ENCODE measurements at places on chromosomes 5 and 9.

GRCh38 chr5:133873449-133873848, 95.0 kb downstream of the C5orf15 start:
- DNase-seq: peak; percentile 5

GRCh38 chr5:11212706-11213105, 451.7 kb upstream of the DAP start:
- DNase-seq: no peak

GRCh38 chr5:172282272-172283019, 1.1 kb downstream of the UBTD2 start:
- DNase-seq: no peak

- no peak for DNase-seq
Observed at GRCh38 chr5:2387634-2388325, 363.7 kb downstream of the IRX2 start.

GRCh38 chr9:124296094-124296493, 38.3 kb downstream of the NEK6 start:
- DNase-seq: no peak

GRCh38 chr9:93964685-93965084, 9.5 kb upstream of the BARX1 start:
- DNase-seq: no peak

DNA sequence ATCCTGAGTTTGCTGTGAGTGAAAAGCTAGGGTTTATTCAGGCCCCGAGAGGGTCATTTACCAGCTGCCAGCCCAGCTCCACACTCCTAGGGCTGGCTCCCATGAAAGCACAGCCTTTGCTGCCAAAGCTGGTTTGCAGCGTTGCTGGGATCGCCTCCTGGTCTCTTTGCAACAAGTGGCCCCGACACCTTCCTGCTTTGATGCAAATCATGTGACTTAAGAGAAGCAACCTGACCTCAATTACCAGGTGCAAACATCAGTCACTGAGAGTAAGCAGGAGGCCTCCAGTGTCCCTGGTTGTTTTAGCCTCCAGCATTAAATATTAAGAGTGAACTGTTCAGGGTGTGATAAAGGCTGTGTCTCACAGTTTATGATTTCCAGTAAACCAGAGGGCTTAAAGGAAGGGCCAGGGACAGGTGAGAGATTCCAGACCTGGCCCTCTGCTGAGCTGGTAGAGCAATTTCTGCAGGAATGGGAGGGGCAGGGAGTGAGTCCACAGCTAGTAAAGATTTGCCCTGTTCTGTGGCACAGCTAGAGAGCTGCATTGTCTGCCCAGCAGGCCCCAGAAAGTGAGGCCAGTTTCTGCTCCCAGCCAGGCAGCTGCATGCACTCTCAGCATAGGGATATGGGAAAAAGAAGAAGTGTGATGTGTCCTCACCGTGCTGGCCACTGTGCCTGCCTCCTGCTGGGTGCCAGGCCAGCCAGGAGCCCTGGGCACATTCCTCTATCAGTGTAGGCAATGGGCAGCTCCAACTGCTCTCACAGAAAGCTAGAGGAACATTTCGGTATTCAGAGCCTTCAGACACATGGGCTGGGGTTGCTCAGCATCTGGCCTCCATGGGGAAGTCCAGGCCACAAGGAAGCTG, 58.0 kb downstream of the SLC22A5 start:
- DNase-seq: no peak

- no peak for DNase-seq
Observed at GRCh38 chr5:44318883-44319282, 70.3 kb downstream of the FGF10 start.

GRCh38 chr5:149687486-149688168, 42.5 kb upstream of the PPARGC1B start:
- no peak for DNase-seq

- no peak for DNase-seq
Observed at GRCh38 chr5:94159144-94159543, 417.7 kb upstream of the POU5F2 start.

- no peak for DNase-seq
Observed at GRCh38 chr5:7606840-7607465, 211.0 kb downstream of the ADCY2 start.

DNA sequence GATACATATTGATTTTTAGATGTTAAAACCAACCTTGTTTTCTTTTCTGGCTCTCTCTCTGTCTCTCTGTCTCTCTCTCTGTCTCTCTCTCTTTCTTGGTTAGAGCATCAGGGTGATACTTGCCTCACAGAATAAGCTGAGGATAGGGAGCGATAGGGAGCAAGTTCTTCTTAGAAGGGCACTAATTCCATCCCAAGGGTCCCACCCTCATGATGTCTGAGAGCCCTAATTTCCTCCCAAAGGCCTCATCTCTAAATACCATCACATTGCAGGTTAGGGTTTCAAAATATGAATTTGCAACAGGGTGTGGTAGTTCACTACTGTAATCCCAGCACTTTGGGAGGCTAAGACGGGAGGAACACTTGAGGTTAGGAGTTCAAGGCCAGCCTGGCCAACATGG, 4.8 kb upstream of the KIF3A start:
- no peak for DNase-seq

DNA sequence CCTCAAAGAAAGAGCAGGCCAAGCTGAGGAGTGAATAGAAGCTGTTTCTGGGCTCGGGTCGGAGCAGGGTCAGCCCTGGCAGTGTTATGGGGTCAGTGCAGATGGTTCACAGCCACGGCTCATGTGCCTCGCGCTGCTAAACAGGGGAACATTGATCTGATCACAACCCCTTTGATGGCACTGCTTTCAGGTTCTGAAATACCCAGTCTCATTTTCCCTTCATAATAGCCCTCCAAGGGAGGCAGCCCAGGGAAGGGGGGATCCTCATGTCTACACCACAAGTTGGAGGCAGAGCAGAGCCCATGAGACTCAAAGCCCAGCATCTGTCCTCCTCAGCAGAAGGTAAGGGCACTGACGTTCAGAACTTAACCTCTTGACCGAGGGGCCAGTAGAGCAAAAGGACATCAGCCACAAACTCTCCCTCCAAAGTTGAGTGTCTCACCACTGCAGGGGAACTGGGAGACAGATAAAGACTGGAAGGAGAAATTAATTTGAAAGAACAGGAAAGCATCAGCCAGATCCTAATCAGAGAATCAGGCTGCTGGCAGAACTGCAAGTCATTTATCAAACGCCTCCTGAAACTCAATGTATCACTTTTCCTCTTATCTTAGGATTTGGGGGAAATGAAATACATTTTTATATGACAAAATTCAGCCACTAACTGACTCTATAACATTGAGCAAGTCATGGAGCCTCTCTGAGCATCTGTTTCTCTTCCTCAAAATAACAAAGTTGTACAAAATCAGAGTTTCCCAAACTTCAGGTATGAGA, 110.6 kb downstream of the SH3TC2 start:
- DNase-seq: no peak

DNA sequence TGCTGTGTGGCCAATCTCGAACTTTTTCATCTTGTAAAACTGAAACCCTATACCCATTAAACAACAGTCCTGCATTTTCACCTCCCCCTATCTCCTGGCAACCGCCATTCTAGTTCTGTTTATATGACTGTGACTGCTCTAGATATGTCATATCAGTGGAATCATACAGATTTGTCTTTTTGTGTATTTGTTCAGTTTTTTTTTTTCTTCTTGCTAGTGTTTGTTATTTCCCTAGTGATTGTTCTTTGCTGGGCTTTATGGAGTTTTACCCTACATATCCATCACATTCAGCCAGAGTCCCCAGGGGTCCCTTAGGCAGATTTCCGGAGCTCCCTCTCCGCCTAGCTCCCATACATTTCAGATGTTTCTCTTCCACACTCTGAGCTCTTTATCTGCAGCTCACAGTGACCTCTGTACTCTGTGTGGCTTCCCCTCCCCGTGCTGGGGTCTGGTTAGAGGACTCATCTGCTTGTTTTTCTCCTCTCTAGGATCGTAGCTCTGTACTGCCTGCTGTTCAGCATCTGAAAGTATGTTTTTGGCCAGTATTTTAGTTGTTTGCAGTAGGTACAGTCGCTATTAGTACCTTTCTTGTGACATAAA, 25.1 kb upstream of the CARTPT start:
- DNase-seq: no peak

- DNase-seq: no peak
Observed at GRCh38 chr5:151171529-151171928, 13.9 kb upstream of the ANXA6 start.

- DNase-seq: peak; percentile 42
Observed at GRCh38 chr5:435156-435790, 7.7 kb upstream of the EXOC3 start.

- DNase-seq: no peak
Observed at GRCh38 chr5:93589829-93590215, 6.8 kb downstream of the NR2F1 start.

GRCh38 chr9:35164711-35165110, 2.9 kb downstream of the UNC13B start:
- DNase-seq: no peak

GRCh38 chr5:121834021-121834420, 17.7 kb upstream of the FTMT start:
- no peak for DNase-seq

DNA sequence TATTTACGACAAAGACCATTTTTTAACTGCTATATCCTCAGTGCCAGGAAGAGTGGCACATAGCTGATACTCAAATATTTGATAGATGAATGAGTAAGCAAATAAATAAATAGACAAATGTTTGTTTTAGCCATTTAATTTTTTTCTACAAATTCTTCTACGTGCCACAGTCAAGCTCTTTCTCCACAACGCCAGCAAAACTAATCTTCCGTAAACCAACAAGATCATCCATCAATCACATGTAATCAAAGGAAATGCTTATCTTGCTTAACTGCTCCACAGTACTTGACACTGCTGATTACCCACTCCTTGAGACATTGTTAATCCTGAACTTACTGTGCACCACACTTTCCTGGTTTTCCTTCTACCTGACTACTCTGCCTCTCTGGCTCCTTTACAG, 136.7 kb downstream of the EDIL3 start:
- DNase-seq: no peak

DNA sequence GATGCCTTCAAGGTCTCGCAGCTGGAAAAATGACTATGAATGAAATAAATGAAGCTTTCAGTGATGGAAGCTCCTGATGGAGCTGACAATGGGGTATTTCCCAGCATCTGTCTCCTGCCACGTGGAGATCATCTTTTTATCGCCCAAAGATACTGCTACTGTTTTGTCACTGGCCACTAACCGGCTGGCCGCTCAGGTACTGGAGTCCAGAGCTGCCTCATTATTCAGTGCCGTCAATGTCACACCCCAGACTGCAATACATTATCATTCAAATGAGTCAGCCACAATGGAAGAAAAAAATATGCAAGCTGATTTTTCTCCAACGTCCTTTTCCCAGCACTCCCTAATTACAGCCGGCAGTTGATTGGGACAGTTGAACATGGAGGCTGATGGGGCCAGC, 280.4 kb downstream of the ZSWIM6 start:
- no peak for DNase-seq

DNA sequence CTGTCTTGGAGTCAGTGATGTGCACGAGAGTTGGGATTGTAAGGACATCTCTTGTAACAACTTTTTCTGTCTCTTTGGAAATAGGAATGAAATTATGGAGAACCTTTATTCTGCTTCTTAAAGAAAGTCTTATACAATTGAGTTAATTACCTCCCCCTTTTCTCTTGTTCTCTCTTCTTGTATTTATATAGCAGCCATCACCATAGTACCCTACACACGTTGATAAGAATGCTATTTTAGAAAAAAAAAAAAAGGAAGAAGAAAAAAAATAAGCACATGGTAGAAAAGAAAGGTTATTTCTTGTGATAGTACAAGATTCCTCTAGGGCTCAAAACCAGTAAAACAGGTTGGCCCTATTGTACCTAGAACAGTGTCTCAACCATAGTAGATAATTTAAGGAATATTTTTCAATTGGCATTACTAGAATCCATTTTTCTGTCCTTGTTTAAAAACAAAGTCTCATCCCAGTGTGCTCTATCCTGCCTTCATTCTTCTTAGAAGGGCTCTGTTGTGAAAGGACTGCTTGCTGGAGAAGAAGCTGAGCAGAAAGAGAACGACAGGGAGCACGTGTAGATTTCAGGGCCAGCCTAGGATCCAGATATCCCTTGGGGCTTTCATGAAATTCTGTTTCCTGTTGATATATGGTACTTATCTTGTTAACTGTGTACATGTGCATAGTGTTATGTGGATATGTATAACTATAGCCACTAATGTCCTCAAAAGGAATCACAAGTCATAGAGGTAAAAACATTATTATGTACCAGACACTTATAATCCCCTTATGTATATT, 392.3 kb upstream of the MEF2C start:
- no peak for DNase-seq

DNA sequence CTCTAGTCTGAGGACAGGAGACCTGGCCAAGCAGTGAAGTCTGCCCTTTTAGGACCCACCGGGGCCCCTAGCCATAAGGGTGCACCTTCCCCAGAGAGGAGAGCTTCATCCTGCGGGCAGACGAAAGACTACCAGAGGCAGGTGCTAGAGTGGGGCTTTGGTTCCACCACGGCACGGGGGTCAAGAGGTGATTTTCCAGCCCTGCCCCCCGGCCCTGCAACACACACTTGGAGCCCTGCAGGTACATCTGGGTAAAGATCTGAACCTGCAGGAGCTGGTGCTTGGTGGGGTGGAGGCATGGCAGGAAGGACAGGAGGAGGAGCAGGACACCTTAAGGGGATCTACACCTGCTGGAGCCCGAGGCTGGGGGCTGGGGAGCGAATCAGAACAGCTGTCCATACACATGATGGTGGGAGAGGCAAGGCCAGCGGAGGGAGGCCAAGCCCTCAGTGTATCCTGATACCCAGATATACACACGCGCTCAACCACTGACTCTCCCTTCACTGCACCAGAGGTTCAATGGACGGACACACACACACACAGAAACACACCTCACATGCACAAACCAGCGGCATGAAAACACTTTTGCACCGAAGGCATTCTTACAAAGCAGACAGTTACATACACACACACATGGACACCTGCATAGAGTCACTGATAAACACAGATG, 98.4 kb upstream of the MVB12B start:
- DNase-seq: no peak

- no peak for DNase-seq
Observed at GRCh38 chr9:114196979-114197622, 41.8 kb downstream of the COL27A1 start.

DNA sequence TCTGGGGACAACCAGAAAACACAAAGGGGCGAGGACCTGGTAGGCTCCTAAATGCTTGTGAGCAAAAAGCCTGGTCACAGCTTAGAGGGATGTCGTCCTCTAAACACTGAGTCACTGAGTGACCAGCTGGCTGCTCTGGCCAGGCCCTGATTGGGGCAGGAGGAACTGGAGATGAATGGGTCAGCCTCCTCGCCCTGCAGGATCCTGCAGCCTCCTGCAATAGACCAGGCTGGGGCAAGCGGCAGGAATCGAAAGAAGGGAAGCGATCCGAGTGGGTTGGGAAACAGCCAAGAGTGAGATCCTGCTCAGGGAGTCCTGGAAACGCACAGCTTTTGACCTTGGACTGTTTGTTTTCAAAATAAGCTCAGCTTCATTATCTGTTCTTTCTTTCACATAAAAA, 34.1 kb upstream of the MSX2 start:
- DNase-seq: no peak

GRCh38 chr5:91141642-91142041, 241.5 kb downstream of the ARRDC3 start:
- DNase-seq: no peak

- DNase-seq: no peak
Observed at GRCh38 chr5:59158637-59159391, 575.9 kb downstream of the RAB3C start.

- no peak for DNase-seq
Observed at GRCh38 chr9:38423273-38423972, 831 bp downstream of the IGFBPL1 start.

All from RWPE2 (cell line).